Left colon (tissue), 2 donors: ENCODE measurements at places on chromosomes 2 and 18.

- DNase-seq = no peak
Measured at GRCh38 chr2:43458014-43458628, 137.7 kb downstream of the THADA start.

- peak; percentile 22 for DNase-seq
Measured at GRCh38 chr18:67517444-67517765, 885 bp upstream of the DSEL start.

DNA sequence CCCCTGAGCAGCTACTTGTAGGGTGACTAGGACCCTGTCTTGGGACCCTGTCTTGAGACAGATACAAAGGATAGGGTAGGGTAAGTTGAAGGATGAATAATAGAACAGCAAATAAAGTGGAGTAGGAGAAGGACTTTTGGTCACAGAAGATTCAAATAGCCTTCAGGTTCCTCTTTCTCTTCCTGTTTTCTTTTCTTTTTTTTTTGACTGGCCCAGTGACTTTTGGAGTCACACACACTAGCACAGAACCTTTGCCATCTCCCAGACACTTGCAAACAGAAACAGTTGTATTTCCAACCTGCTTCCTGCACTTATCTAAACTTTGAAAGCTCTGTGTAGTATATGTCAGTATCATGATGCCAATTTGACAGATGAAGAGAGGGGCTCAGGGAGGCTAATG is 108.2 kb downstream of the TDRD15 start:
- no peak for DNase-seq

- no peak for DNase-seq
Measured at GRCh38 chr2:14951569-14952285, 319.2 kb downstream of the LRATD1 start.

GRCh38 chr2:158391876-158392275 is 64.7 kb downstream of the CCDC148 start:
- DNase-seq = no peak

GRCh38 chr2:133884739-133885381 is 316.6 kb upstream of the NCKAP5 start:
- no peak for DNase-seq

- DNase-seq = no peak
Measured at GRCh38 chr2:101342625-101343008, 34.1 kb upstream of the RNF149 start.

GRCh38 chr2:5540856-5541255 is 151.3 kb upstream of the SOX11 start:
- DNase-seq = no peak

- DNase-seq = no peak
Measured at GRCh38 chr2:149872638-149873150, 285.1 kb upstream of the MMADHC start.

- DNase-seq = no peak
Measured at GRCh38 chr2:29323961-29324360, 208.7 kb downstream of the CLIP4 start.

DNA sequence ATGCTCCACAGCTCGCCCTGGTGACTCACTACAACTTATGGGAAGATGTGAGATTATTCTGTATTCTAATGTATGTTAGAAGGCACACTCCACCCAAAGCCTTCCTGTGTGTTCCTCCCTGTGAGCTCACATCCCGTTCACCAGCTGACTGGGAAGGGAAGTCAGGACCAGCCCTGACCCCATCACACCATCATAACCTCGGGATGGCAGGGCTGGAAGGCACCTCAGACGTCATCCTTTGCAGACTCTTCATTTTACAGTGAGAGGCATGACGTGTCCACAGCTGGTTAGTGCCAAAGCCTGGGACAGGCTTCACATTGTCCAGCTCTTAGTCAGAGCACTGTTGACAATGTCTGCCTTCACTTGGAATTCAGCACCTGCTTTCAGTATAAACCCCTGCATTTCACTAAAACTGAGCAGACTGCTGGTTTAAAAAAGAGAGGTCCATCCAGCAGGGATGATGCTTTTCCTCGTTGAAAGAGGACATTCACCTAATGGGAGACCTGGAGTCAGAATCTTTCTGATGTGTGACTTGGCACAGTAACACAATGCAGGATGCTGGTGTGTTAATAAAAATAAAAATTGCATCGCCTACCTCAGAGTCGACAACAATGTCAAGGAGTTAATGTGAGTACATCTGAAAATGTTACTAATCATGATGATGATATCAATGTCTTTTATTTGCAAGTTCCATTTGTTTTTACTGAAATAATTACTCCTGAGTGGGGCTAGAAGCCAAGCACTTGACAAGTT is 418.0 kb upstream of the TNP1 start:
- DNase-seq = no peak

GRCh38 chr2:8514796-8515758 is 166.8 kb upstream of the ID2 start:
- peak; percentile 55 for DNase-seq

DNA sequence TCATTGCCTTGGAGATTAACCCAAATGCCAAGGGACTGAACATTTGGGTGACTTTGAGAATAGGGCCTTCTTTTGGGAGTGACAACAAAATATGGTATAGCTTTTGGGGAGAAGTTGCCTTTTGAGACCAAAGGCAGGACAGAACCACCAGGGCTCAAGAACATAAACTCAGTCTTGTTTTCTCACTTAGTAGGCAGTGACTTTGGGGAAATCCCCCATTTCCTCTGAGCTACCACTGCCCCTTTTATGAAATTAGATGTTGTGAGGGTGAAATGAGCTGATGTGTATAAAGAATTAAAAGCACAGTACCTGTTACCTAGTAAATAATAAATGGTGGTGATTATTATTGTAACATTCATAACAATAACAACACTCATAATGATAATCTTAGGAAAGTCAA is 36.5 kb downstream of the GPD2 start:
- no peak for DNase-seq

- no peak for DNase-seq
Measured at GRCh38 chr2:42967959-42968674, 175.7 kb upstream of the HAAO start.

DNA sequence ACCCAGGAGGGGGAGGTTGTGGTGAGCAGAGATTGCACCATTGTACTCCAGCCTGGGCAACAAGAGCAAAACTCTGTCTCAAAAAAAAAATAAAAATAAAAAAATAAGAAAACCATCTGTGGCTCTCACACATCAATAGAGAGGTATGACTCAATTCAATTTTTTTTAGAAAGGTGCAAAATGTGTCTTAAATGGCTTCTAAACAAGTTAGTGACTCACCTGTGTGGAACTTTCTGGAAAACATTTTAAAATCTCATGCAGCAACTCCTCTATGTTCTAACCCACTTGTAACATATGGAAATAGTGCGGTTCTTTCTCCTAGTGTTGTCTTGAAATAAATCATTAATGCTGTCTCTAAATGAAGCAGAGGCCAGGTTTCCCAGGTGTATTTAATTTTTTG is 10.7 kb upstream of the SULT1C4 start:
- no peak for DNase-seq

DNA sequence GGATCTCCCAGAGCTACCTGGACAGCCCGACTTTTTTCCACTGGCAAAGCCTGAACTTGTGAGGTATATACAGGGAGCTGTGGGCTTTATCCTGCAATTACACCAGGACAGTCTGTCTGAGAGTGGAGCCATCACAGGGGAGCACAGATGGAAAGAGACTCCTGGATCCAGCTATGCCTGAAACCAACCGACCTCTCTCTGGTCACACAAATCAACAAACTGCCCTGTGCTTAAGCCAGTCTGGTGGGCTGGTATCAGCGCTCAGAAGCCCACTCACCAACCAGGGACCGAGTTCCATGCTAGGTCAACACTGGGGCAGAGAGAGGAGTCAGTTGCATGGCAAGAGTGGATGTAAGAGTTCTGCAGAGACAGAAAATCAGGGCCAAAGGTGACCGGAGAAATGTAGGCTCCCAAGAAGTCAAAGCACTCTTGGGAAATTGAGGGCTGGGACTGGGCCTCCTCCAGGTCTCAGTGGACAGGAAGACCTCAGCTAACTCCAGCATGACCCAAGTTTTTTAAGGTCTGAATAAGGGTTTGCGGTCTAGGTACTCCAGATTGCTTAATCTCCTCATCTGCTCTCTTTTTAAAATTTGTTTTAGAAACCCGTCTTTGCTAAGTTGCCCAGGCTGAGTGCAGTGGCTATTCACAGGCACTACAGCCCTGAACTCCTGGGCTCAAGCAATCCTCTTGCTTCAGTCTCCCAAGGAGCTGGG is 3.8 kb upstream of the BOK start:
- DNase-seq = no peak

DNA sequence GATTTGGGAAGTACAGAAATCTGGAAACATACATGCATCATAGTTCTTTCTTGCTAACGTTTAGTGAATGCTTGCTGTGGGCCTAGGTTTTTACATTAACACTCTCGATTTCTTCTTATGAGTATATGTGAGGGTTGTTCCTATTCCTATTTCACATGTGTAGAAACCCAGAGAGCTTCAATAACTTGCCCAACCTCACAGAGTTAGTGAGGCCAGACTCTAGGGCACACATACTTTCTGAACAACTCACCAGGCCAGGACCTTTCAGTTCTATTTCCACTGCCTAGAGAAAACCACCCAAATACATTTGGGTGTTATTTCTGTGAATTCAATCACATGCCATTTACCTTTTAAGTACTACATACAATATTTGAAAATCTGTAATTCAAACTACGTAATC is 8.2 kb upstream of the KCTD1 start:
- no peak for DNase-seq

GRCh38 chr18:24270358-24270936 is 127.2 kb downstream of the OSBPL1A start:
- no peak for DNase-seq

DNA sequence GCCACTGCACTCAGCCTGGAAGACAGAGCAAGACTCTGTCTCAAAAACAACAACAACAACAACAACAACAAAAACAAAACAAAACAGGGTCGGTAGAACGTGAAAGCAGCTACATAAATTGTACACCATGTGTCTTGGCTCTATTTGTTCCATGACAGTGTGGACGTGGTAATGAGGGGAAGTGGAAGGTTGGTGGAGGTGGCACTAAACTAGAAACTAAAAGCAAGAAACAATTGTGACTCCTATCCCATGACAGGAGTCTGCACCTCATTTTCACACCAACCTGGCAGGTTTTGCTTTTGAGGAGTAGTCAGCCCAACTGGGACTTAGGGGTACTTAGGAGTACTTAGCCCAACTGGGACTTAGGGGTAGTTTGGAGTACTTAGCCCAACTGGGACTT is 62.5 kb upstream of the MRPS9 start:
- no peak for DNase-seq

DNA sequence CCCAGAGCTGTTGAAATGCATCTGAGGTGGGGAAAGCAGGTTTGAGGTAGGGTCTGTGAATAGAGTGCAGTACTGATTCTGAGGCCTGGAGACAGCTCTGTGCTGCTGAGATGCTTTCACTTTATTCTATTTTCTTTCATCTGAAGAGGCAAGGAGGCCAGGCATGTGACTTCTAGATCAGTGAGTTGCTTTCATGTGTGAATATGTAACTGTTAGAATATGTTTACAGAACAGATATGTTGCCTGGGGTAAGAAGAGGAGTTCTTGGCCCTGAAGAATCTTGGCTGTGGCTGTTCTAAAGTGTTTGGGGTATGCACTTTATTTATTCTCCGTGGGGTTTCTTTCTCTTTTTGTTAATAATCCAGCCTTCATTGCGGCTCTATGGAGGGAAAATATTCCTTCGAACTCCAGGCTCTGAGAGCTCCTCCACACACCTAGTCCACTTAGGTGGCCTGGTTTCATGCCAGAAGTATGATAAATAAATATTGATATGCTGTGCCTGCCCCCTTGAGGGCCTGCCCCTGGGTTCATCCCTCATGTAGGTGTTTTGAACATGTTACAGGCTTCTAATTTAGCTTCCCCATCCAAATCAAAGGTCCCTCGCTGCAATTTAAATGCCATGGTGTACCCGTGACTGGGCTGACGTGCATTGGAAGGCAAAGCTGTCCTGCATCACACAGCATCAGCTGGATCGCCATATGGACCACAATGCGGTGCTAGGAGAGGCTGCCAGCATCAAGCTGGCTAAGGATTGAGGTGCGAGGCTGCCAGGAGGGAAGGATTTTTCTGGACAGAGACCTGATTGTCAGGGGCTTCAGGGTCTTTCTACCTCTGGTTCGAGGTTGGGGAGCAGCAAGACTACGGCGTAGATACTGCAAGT is 102.9 kb downstream of the PRKCE start:
- DNase-seq = no peak

- DNase-seq = no peak
Measured at GRCh38 chr2:174465327-174465726, 21.5 kb downstream of the GPR155 start.

DNA sequence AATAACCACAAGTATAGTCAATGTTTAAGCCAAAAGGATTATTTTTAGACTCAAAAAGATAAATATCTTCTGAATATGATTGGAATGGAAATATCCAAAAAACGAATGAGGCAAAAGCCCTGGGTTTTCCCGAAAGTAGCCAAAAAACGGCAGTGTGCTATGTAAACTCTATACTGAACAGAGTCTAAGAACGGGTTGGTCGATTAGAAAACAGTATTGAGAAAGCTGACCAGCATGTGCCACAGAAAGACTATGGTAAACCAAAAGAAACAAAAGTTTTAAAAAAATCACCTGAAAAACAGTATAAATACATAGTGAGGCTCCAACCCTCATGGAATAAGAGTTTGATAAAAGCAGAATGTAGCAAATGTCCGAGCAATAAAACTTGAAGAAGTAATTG is 92.0 kb upstream of the DLGAP1 start:
- no peak for DNase-seq
